Suppressor macrophage treated with lipopolysaccharide for 4 hours (primary cell): ENCODE measurements at places on chromosomes 6 and 20.

DNA sequence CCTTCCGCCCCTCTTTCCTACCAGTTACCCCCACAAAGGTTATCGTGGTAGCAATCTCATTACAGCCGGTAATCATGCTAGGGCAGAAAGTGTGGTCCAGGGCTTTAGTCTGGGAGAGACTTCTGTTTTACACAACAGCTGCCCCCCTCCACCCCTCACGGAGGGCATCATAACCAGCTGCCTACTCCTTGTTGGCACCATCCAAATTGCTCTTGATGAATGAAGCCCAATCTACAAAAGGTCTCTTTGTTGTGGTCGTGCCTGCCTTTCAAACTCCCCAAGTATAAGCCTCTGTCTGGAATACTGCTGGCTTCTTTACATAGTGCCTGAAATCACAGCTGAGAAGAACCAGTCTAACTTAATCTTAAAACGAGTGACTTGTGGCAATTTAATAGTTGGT lies 157.9 kb downstream of the INSM1 start:
- no peak for DNase-seq

GRCh38 chr6:25695671-25696070 lies 43.7 kb downstream of the SCGN start:
- no peak for DNase-seq

GRCh38 chr6:124792386-124792785 lies 169.9 kb upstream of the RNF217 start:
- DNase-seq: no peak

DNA sequence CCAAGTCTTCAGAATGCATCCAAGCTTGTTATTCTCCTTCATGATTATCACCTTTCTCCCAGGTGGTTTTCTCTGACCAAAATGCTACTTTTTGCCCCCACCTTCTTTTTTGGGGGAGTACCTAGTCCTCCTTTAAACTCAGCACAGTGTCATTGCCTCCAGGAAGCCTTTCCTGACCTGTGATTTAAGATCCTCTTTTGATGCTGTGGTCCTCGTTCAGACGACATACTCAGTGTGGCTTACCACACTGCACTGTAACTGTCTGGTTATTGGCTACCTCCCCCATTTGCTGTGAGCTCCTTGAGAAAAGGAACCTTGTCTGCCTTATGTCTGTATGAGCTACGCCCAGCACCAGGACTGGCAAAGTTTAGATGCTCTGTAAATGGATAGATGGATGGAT lies 14.6 kb downstream of the SAYSD1 start:
- DNase-seq: no peak

DNA sequence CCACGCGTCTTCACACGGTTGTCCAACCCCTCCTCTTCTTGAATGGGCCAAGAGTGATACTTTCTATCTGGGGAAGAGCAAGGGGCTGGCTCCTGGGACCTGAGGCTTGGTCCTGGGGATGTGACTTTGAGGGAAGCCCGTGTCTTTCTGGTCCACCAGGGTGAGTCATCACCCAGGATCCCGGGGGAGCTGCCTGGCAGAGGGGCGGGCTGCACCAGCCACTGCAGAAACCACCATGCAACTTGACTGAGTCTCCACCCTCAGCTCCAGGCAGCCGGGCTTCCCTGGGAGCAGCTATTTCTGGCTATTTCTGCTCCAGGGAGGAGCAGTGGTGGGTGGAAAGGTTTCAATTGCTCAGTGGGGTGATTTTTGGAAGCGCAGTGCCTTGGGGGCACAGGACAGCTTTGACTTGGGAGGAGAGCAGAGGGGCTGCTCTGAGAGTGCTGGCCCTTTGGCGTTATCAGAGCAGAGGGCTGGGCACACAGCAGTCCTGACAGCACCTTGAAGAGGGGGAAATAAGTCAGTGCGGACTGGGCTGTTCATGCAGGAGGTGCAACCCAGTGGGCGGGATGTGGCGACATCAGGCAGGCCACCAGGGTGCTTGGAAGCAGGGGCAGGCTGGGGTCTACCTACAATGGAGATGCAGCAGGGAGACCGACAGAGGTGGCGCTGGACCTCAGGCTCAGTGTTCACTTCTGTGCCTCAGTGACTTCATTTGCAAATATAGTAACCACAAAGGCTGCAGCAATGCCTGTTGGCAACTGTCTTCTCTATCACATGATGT lies 45.1 kb upstream of the FAM83D start:
- no peak for DNase-seq

GRCh38 chr20:34345402-34345736 lies 17.7 kb upstream of the ITCH start:
- DNase-seq: no peak

DNA sequence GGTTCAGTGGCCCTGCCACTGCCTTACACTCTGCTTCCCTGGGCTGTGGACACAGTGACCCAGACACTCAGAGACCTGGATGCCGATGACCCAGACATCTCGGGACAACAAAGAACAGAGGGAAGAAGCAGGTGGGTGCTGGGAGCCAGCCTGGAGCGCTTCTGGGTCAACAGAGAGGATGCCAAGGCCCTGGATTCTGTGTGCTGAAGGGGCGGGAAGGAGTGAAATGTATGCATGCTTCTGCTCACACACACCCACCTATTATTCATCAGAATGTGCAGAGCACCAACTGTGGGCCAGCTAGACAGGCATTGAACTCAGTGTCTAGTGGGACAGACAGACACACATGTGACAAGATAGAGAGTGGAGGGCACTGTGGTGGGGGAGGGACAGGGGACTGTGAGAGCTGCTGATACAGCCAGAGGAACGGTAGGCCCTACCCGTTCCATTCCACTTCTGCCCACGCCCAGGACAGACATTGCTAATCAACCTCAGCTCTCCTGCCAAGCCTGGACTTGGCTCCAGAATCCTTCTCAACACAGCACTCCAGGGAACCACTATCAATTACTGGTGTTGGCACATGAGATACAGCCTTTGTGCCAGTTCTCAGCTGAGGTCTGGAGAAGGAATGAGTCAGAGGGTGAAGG lies 20.2 kb downstream of the KCNK15 start:
- no peak for DNase-seq

DNA sequence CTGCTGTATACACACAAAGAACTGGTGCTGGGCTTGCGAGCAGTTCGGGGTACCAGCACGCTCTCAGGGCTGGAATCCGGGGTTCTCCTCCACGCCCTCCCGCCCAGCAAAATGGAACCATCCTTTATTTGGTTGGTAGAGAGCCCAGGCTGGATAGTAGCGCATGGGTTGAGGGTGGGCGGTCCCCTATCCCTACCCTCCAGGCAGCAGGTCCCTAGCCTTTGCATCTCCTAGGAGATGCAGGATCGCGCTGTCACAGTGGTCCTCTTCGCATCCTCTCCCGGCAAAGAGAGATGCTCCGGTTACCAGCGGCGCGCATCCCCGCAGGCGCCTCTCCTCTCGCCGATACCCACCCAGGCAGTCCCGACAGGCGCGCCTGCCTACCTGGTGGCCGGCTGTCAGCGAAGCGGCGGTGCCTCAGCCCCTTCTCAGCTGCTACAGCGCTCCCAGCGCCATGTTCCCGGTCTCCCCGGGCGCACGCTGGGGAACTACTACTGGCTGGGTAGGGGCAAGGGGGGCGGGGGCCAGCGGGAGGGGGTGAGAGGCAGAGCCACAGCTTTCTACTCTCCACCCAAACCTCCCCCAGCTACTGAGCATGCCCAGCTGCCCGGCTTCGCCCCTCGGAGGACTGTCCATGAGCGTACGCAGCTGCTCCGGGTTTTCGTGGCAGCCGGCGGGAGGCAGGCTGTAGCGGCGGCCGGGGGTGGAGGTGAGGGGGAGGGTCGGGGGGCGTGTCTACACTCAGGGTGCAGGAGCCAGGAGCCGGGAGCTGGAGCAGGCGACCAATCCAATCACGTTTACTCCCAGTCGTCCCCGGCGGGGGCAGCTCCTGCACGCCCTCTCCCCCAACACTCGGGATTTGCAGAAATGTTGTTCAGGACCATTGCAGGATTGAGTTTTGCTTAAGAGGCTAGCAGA lies at the start of gene PAK5:
Gene PAK5 (minus strand): TSS at position 699 of the 918 bp plus-strand sequence. CDS start 194,748 bp downstream, outside the sequence.
- DNase-seq: no peak

DNA sequence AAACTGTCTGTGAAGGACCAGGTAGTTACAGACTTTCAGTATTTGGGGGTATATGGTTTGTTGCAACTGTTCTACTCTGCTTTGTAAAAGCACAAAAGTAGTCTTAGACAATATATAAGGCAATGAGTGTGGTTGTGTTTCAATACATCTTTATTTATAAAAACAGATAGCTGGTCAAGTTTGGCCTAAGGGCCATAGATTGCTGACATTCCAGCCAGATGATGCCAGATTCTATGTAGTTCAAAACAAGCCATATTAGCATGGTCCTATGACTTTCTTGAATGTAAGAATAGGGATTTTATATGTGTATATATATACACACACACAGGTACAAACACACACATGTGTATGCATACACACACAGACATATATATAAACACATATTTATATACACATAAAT lies 201.8 kb downstream of the GRIK2 start:
- no peak for DNase-seq

GRCh38 chr6:100809346-100809745 lies 71.8 kb downstream of the ASCC3 start:
- DNase-seq: no peak

DNA sequence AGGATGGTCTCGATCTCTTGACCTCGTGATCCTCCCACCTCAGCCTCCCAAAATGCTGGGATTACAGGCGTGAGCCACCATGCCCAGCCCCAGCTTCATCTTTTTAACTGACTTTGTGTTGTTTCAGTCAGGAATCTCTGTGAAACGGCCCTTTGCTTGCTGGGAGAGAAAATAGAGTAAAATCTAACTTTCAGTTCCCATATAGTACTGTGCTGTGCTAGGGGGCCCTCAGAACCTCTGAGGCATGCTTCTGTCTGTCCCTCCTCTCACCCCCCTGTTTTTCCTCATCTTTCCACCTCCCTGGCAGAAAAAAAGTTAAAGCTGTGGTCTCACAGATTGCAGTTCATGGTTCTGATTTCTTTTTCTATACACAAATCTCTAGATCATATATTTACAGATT lies 48.4 kb downstream of the LRP11 start:
- no peak for DNase-seq

DNA sequence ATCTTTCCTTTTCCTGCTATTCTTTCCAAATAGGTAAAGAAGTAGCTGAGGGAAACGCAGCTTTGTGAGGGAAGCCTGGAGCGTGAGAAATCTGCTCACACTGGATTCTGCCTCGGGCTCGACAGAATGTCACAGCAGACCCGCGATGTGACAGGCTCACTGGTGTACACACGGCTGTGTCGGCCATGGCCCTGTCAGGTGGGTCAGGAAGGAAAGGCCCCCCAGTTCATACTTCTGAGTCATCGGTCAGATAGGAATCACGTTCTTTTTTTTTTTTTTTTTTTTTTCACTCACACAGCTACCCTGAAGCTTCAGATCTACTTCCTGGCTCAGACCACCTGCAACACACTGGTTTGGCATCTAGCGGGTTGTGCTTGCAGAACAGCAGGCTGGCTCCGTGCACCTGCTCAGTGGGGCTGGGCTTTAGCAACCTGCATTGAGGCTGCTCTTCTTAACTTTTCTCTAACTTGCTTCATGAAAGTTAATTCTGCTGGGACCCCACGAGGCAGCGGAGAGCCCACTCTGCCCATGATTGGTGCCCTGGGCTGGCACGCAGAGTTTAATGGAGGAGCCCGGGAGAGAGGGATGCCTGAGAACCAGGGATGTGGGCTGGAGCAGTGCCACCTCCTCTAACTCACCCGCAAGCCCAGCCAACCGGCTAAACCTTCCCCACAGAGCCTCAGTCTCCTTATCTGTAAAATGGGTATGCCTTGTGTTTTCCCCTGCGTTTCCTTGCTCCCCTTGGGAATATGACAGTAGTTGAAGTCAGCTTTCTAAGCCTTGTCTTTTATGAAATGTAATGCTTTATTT lies 61.5 kb upstream of the FNDC1 start:
- DNase-seq: peak; percentile 14

DNA sequence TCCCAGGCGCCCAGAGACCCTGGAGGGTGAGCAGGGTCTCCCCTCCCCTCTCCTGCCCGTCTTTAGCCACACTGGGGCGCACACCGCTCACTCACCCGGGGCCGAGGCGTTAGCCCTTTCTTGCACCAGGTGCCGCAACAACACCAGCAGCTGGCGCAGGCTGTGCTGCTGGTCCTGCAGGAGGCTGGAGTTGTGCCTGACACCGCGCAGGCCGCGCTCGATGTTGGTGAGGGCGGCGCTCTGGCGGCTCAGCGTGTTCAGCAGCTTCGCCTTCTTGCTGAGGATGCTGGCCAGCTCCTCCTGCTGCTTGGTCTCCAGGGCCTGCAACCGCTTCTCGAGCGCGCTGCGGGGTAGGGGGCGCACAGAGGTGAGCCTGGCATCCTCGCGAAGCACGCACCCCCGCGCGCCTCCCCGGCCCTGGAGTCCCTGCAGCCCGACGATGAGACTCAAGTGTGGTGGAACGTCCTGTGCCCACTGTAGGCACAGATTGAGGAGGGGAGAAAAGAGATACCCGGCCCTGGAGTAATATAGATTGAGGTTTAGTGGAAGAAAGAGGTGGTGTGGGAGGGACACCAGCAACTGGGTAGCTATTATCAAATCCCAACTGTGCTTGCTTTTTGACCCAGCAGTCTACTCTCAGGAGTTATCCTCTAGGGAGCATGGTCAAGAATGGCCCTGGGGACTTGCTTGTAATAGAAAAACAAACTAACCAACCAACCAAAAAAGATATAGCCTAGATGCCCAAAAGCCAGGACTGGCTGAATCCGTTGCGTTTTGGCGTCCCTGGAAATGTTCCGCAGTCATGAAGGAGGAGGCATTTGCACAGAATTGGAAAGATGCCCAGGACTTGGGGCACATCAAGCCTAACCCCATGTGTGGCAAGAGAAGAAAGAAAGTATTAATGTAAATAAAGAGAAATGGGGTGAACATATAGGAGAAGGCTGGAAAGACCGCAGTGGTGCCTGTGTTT lies 30.9 kb downstream of the ANGPT4 start:
- no peak for DNase-seq

GRCh38 chr6:72182337-72183246 lies 296.2 kb downstream of the RIMS1 start:
- DNase-seq: no peak

- DNase-seq: no peak
These were observed 17.9 kb downstream of the TENT5A start for GRCh38 chr6:81734500-81735150.

DNA sequence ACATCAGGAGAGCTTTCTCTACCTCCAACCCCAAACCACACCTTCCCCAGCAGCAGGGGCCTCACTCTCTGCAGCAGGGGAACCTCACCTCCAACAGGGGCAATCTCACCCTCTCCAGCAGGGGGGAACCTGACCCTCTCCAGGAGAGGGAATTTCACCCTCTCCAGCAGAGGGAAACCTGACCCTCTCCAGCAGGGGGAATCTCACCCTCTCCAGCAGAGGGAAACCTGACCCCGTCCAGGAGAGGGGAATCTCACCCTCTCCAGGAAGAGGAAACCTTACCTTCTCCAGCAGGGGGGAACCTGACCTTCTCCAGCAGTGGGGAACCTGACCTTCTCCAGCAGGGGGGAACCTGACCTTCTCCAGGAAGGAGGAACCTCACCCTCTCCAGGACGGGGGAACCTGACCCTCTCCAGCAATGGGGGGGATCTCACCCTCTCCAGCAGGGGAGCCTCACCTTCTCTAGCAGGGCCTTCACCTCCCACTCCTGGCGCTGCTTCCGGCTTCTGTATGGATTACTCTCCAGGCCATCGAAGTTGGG lies 3.1 kb downstream of the B3GALT4 start:
- DNase-seq: peak; percentile 47
